ENCODE measurements at places on chromosomes 16 and 17. TPM values are rescaled to one million over a fixed set of nuclear protein-coding genes. Genes with fewer than 3 reads are reported as not detected.

Gene EMP2
- 25.7 TPM for total RNA-seq

Gene CRYM
- 1.9 TPM for total RNA-seq

Gene USH1G
- 0.10 TPM for total RNA-seq

Gene KRT23
- total RNA-seq, result 0.08 TPM

Gene SLC6A2
- total RNA-seq, result 0.08 TPM

Gene MYH8
- total RNA-seq, result not detected
